ENCODE measurements at places on chromosomes 5 and 9. TPM values are rescaled to one million over a fixed set of nuclear protein-coding genes. Genes with fewer than 3 reads are reported as not detected.

Gene WDR38
- not detected for total RNA-seq

Gene SIGMAR1
- 112 TPM for total RNA-seq

Gene GFRA3
- not detected for total RNA-seq

Gene PCDHB4
- total RNA-seq = not detected

Gene GHR
- 0.86 TPM for total RNA-seq

Gene CNTNAP3B
- 0.57 TPM for total RNA-seq

Gene IL3
- total RNA-seq = not detected

Gene PAEP
- not detected for total RNA-seq

Gene DIRAS2
- 0.22 TPM for total RNA-seq

Gene PCDHB5
- total RNA-seq = 0.14 TPM

Gene PKD2L2
- not detected for total RNA-seq

Gene GPRIN1
- total RNA-seq = 11.9 TPM

Gene BNC2
- 35.2 TPM for total RNA-seq

Gene WDR31
- 1.3 TPM for total RNA-seq

Gene BHMT2
- 1.1 TPM for total RNA-seq

Gene FOXD4L6
- total RNA-seq = under 0.01 TPM

Gene OCLN
- 1.3 TPM for total RNA-seq

Gene PDCD1LG2
- 16.0 TPM for total RNA-seq

Gene GABRA6
- total RNA-seq = 0.29 TPM

Gene GLDC
- total RNA-seq = 1.6 TPM

Gene TRPM6
- under 0.01 TPM for total RNA-seq

Gene GAS1
- total RNA-seq = 10.3 TPM

Gene MUSK
- 0.44 TPM for total RNA-seq

Gene MARVELD2
- total RNA-seq = 1.1 TPM

Gene UQCRQ
- total RNA-seq = 62.1 TPM

Gene SLC22A4
- total RNA-seq = 12.5 TPM

Gene ANXA1
- total RNA-seq = 589 TPM

All from placental pericyte (primary cell).